ENCODE measurements at places on chromosomes 2 and 18.

GRCh38 chr2:18244845-18245244 is 315.6 kb downstream of the RDH14 start:
- DNase-seq = no peak

DNA sequence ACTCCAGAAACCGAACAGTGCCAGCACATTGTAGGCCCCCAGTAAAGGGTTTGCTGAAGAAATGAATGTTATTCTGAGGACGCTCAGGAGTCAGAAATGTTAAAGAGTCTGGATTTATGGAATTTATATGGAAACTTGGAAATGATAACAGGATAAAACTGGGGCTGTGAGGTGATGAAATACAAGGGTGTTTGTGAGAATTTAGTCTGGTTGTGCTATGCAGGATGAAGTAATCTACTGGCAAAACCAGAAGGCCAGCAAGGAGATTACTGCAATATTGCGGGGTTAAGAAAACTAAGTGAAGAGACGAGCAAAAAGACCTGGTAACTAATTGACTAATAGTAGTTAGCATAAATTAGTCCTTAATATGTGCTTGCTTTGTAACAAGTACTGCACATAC is 467.8 kb downstream of the ZEB2 start:
- DNase-seq = no peak

GRCh38 chr18:26386441-26386840 is 160.2 kb downstream of the TAF4B start:
- DNase-seq = no peak

GRCh38 chr2:10688921-10689807 is 611 bp downstream of the NOL10 start:
- no peak for DNase-seq

All from LNCaP clone FGC (cell line).